ENCODE measurements at places on chromosomes 13 and 19.
A peak's percentile ranks its signal among the peaks of the same experiment; 100 is the strongest.

DNA sequence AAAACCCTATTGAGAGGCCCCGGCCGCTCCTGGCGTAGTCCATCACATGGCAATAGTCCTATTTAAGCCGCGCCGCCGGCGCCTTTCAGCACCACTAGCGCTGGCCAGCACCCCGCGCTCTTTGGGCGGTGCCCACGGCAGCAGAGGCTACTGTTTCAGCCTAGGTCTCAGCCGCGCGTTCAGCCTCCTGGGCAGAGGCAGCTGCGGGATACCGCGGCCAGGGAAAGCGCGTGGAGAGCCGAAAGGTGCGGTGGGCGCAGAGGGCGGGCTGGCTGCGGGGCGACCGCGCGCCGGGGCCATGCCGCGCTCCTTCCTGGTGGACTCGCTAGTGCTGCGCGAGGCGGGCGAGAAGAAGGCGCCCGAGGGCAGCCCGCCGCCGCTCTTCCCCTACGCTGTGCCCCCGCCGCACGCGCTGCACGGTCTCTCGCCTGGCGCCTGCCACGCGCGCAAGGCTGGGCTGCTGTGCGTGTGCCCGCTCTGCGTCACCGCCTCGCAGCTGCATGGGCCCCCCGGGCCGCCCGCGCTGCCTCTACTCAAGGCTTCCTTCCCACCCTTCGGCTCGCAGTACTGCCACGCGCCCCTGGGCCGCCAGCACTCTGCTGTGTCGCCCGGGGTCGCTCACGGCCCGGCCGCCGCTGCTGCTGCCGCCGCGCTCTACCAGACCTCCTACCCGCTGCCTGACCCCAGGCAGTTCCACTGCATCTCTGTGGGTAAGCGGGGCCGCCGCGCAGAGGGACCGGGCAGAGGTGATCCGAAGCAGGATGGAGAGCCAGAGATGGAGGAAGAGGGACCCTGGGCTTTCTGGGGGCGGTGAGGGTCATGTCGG, at the start of gene GSX1:
Gene GSX1 (plus strand): TSS at position 91 of the 826 bp plus-strand sequence. CDS start 208 bp downstream, at position 299.
- DNase-seq: no peak

DNA sequence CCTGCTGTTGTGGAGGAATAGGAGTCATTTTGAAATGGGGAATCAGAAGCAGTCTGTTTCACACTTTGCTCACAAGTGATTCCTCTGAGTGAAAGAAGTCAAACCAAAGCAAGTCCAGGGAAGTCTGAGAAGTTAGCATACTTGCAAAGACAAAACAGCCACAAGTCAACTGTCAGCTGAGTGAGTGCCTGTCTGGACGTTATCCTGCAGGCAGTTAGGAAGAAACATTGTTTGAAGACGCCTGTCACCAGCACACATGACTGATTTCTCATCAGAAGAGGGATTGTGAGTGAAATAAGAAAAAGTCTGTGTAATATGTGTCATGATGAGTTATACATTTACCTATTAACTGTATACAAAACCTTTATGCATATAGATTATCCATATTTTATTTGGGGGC, 153.5 kb downstream of the KCNRG start:
- DNase-seq: no peak

GRCh38 chr13:86572115-86572514, 772.9 kb upstream of the SLITRK6 start:
- no peak for DNase-seq

DNA sequence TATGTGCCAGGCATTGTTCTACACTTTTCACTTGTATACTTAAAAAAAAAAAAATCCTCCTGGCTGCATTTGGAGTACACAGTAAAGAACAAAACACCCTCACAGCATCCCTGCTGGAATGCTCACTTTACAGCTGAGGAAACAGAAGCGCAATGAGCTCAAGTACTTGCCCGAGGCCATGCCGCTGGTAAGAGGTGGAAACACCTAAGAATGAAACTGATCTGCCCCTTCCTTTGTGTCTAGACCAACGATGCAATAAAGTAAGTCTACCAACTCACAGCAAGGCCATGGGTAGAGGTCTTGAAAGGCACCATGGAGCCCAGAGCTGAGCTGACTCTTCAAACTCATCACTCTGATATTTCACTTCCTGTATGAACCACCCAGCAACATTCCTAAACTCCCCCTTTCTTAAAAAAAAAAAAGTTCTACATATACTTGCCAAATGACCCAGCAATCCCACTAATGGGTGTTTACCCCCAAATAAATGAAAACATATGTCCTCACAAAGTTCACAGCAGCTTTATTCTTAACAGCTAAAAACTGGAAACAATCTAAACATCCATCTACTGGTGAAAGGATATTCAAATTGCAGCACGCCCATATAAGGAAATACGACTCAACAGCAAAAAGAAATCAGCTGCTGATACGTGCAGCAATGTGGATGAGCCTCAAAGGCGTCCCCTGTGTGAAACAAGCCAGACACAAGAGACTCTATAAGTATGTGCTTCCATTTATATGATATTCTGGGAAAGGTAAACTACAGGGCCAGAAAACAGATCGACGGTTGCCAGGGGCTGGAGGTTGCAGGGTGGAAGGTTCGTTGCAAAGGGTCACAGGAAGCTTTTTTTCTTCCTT, 236.6 kb upstream of the MAB21L1 start:
- no peak for DNase-seq

- no peak for DNase-seq
These were observed 43.2 kb downstream of the RCBTB2 start for GRCh38 chr13:48489666-48490065.

DNA sequence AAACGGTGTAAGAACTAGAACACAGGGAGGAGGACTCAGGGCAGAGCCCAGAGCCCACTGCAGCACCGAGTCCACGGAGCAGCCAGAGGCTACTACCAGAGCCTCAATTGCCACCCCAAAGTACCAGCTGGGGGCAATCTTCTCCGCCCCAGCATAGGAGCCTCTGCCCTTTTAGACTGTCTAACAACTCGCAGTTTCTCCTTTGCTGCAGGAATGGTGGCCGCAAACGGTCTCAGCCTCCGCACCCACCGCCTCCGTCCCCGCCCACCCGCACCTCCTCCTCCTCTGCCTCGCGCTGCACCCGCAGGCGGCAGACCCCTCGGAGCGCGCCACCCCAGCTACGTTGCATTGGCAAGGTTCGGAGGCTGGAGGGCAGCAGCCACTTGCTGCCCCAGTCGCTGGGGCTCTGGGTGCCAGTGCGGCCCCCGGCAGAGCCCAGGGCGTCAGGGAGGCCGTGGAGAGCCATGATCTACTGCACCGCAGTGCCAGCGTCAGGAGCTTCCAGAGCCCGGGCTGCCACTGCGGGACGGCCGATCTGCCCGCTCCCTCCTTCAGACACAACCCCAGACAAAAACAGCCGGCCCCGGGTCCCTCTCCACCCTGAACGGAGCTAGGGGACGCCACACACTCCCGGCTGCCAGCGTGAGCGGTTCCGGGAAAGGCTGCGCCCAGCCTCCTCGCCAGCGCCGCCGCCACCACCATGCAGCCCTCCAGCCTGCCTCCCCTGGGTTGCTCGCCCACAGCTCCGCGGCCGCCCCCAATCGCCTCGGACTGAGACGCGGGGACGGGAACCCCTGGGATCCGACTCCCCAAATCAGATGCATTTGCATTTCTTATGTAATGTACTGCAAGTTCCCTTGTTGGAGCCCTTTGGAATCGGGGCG, 1.8 kb downstream of the FGF14 start:
- no peak for DNase-seq

- no peak for DNase-seq
These were observed 35.0 kb upstream of the ADGRE5 start for GRCh38 chr19:14346279-14346678.

DNA sequence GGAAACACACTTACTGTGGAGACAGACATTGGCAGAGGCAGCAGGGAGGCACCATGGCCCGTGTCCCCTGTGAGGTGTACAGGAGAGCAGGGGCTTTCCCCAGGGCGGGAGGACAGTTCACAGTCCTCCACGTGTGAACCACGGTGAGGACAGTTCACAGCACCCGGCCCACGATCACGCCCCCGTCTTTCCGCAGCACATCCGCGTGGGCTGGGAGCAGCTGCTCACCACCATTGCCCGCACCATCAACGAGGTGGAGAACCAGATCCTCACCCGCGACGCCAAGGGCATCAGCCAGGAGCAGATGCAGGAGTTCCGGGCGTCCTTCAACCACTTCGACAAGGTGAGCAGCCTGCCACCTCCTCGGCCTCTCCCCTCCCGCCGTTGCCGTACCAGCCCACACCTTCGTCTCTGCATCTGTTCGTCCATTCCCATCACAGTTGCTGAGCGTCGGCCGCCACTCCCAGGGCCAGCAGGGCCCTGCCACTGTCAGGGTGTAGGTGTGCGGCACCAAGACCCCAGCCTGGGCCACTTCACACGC, 17.4 kb downstream of the CAPN12 start:
- no peak for DNase-seq

- DNase-seq: no peak
These were observed 17.0 kb downstream of the IL17D start for GRCh38 chr13:20720499-20720898.

DNA sequence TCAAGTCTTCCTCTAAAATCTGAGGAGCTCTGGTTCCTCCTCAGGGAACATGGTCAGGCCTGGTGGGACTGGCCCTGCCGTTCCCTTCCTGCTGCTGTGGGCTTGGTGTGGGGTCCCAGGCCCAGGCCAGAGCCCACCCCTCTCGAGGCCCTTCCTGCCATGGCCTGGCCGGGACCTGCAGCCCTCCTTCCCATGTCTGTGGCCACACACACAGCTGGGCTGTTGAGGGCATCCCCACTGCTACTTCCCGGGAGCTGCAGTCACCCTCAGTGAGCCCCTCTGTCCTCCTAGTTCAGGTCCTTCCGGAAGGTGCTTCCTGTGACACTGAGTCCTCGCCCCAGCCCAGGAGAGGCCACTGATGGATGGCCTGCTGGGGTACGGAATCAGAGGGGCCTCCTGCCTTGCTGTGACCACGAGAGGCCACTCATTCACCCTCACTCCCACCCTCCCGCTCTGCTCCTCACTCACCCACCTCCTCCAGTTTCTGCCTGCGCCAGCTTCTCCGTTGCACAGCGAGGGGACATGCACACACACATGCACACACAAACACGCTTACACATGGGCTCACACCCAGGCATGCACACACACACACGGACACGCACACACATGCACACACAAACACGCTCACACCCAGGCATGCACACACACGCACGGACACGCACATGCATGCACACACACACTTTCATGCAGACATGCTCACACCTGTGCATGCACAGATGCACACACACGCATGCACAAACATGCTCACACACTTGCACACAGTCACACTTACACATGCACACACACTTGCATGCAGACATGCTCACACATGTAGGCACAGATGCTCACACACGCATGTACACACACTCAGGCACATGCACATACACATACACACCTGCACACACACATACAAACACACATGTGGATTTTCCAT, 7.3 kb upstream of the MCF2L start:
- DNase-seq: no peak

GRCh38 chr13:84208246-84208910, 326.1 kb upstream of the SLITRK1 start:
- DNase-seq: no peak

- peak; percentile 85 for DNase-seq
These were observed 105.2 kb downstream of the COL4A2 start for GRCh38 chr13:110412132-110412914.

GRCh38 chr19:52101866-52102562, 6.4 kb upstream of the ZNF841 start:
- no peak for DNase-seq

DNA sequence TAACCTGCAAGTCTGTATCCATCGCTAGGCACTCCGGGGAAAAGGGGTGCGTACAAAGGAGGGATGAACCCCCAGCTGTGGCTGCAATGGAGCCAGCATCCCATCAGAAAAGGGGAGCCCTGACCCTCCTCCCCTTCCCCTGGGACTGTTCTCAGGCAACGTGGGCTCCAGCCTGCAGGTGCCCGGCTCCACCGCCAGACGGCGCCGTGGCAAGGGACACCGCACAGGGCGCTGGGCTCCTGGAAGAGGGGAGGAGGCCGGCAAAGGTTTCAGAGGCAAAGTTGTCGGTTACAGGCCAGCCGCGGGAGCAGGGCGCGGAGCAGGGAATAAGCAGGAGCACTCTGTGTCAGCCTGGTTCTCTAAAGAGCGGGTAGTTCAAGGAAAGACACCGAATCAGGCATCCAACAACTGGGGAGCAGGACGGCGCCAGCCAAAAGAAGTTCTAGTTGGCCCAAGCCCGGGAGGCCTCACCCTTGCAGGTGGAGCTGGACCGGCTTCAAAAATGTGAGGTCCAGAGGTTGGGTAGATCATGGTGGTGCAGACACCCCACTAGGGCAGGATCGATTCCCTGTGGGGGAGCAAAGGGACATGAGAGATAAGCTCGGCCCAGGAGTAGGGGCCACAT, 53.0 kb upstream of the ATP12A start:
- no peak for DNase-seq

DNA sequence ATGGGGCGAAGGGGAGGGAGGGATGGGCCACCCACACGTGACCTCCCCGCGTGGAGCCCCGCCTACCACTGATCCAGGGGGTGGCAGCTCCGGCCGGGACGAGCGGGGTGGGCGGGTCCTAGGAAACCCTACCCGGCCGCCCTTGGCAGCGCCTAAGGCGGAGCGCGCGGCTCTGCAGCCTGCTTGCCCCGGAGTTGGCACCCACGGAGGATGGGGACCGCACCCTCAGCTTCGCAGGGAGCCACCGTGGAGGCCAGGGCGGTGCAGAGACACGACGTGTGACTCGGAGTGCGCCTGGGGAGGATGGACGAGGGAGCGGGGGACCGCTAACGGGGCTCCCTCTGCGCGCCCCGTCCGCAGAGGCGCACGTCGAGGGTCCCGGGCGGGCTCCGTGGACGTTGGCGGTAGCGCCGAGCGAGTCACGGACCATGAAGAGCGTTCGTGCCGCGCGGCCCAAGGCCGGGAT, at the start of gene RGS9BP:
Gene RGS9BP (plus strand): TSS at position 129 of the 466 bp plus-strand sequence. CDS start 416 bp downstream, outside the sequence.
- peak; percentile 68 for DNase-seq

DNA sequence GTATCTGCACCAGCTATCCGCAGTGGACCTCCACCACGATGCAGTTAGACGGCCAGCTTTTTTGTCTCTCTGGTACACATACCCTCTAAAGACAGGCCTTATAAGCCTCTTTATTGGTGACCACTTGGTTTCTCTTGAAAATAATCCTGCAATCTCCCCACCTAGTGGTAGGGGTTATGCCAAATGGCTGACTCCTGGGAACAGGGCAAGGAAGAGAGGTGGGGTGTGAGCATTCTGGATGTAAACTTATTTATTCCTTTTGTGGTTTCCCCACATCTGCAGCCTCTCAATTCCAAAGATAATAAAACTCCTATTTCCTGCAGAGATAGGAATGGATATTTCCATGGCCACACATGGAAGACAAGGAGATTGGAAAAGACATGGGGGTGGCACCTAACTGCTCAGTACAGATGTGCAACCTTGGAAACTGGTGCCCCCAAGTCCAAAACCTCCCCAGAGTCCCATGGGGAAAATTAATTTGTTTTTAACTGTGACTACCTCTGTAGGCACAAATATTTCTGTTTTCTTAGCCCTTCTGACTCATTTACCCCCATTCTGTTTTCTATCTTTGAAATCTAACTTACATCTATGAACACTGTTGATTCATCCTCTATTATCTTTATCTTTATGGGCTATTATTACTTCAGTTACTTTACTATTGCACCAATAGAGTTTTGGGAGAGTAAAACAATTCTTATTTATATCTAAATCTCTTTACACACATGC, 112.7 kb upstream of the TSHZ3 start:
- no peak for DNase-seq

All from NCI-H774 (cell line).